ENCODE measurements at places on chromosomes 12 and 14.

DNA sequence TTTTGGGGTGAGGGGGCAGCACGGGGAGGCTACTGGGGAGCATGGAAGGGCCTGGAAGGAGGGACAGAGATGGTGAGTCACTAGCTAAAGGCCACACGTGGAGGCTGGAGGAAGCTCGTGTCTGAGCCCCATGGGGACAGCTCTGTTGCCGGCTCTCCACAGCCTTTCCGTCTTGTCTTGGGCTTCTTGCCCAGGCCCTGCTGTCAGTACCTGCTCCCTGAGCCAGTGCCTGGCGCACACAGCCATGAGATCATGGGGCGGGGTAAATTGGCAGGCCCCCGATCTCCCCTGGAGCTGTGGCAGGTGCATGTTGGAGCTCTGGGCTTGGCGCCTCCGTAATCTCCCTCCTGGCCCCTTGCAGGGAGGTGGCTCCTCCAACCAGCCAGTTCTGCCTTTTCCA is 16.1 kb upstream of the KRT80 start:
- no peak for DNase-seq

DNA sequence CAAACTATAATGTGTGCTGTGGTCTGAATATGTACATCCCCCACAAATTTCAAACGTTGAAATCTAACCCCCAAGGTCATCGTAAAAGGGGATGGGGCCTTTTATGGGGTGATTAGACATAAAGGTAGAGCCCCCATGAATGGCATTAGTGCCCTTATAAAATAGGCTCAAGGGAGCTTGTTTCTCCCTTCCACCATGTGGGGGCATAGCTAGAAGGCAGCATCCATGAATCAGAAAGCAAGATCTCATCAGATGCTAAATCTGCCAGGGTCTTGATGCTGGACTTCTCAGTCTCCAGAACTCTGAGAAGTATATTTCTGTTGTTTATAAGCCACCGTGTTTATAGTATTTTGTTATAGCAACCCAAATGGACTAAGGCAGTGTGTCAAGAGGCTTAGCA is 33.4 kb upstream of the IGF1 start:
- DNase-seq = no peak

DNA sequence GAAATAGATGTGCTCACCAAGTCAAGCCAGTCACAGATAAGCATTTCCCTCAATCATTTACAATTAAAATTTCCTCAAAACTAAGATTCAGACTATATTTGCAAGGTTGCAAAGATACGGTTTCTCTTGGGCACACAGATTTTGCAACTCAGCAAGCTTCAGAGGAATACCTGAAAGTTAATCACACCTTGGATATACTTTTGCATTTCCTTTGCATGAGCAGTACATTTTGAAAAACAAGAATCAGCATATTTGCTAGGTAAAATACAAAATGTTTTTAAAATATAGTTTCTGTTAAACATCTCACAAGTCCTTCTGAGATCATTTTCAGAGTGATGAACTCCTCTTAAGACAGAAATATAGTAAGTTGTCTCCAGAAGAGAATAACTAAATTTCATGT is 336.9 kb downstream of the DUSP6 start:
- DNase-seq = no peak

- DNase-seq = no peak
These were observed 674.4 kb downstream of the TMTC2 start for GRCh38 chr12:83361071-83361470.

- no peak for DNase-seq
These were observed 96.2 kb upstream of the CPM start for GRCh38 chr12:69028941-69029729.

DNA sequence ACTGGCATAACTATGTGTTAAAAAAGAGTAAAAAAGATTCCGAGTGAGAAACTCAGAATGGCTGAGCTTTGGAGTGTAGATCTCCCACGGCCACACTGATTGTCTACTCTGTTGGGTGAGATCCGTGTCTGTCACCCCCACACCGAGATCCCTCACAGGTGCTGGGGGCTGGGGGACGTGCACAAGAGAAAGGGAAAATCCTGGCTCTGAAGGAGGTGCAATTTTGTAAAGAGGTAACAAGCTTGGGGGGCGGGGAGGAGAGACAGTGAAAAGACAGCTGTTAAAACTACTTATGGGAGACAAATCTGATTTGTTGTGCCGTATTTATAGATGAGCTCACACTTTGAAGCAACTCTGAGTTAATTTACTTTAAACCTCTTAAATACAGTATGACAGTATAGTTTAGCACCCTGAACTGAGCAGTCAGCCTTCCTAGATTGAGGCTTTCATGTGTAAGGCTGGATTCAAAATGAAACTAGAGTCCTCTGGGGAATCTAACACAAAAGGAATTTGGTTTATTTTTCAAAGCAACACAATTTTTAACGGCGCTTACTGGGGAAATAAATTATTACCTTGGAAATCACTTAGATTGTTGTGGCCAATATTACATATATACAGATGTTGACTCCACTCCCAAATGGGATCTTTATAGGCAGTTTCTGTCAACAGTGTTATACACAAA is 167.4 kb upstream of the RGS6 start:
- DNase-seq = no peak

DNA sequence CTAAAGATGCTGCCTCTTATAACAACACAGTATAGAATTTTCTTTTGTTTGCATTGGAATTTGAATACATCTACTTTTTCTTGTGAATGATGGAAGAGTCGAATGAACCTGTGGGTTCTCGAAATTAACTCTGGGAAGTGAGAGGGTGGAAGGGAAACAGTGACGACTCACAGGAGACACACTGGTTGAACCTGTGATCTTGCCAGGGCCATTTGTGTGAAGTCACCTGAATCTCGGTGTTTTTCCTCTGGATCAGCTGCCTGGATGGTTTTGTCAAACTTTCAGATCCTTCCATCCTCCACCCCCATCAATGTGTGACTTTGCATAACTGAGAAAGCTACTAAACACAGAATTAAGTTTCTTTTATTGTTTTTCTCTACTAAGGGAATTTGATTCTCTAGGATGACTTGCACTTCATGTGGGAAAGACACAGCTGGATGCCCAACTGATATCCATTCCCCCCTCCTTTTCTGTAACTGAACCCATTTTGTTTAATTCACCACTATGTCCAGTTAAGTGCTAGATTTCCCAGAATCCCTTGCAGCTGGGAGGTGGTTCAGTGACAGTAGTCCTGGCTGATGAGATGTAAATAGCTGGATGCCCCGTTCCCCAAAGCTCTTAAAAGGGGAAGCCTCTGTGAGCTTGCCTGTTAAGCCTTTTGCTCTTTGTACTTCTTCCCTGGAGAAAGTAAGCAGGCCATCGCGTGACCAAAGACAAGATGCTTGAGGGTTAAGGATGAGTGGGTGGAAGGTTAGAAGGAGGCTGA is 6.3 kb downstream of the PPFIBP1 start:
- DNase-seq = no peak

DNA sequence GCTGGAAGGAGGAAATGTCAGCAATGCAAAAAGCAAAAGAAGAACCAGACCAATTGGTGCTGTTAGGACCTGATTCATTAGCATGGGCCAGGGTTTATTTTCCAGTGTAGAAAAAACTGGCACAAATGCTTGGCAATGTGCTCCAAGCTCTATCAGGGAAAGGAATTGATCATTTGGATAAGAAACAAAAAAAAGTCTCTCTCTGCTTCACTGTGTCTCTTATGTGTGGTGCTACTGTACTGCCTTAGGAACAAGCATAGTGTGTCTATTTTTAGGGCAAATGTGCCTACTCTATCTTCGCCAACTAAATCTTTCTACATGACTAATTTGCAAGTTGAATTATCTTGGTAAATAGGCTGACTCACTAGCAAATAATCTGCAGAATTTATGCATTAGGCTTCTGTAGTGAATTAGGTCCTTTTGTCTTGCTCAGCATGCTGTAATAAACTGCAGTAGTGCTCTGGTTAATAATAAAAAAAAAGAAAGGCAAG is 236.7 kb downstream of the MDGA2 start:
- no peak for DNase-seq

DNA sequence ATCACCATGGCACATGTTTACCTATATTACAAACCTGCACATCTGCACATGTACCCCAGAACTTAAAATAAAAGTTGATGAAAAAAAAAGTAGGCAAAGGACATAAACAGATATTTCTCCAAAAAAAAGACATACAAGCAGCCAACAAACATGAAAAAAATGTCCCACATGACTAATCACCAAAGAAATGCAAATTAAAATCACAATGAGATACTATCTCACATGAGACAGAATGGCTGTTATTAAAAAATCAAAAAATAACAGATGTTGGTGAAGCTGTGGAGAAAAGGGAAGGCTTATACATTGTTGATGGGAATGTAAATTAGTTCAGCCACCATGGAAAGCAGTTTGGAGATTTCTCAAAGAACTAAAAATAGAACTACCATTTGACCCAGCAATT is 68.0 kb upstream of the FAR2 start:
- no peak for DNase-seq

DNA sequence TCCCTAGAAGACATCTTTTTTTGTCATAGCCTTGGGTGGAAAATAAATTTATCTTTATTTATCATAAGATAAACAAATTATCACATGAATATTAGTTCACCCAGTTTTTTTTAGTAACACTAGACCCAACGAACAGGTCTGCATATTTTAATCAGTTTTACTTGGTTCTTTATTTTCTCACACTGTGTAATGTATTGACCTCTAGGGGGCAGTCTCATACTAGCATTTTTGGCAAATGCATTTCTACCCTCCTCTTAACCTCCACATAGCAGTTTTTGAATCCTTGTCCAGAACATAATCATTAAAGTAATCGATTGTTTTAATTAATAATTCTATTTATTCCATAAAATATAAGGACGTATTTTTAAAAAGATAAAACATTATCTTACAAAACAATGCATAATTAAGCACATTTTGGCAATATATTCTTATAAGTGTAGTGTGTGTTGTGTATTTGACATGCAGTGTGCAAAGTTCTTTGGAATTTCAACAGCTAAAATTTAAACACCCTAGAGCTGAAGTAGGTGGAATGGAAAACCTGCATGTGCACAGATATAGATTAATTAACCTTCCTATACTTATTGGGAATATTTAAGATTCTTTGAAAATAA is 31.6 kb upstream of the PTPRQ start:
- DNase-seq = peak; percentile 59

- DNase-seq = no peak
These were observed 3.7 kb upstream of the RTL1 start for GRCh38 chr14:100907240-100907639.

GRCh38 chr14:100122481-100123223 is 36.8 kb downstream of the DEGS2 start:
- no peak for DNase-seq

GRCh38 chr14:93977790-93978581 is 1.6 kb upstream of the ASB2 start:
- no peak for DNase-seq

DNA sequence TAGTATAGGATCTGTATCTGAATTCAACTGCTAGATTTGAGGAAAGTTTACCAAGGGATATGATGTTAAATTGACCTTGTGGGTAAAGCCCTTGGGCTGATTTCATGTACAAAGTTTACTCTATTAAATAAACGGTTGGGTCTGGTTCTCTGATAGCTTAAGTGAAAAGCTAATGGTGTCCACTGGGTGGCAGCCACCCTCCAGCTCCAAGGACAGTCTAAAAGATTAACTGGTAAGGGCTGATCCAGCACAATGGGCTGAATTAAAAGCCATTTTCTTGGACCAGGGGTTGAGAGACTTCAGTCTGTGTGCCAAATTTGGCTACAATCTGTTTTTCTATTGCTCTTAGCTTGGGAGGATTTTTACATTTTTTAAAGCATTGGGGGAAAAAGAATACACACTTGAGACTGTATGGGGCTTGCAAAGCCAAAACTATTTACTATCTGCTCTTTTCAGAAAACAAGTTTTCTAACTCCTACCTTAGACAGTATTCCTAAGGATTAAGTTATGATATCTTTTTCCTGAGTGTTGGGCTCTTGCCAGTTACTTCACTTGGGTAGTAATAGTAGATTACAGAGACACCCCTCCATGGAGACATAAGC is 116.5 kb downstream of the GPHN start:
- no peak for DNase-seq

DNA sequence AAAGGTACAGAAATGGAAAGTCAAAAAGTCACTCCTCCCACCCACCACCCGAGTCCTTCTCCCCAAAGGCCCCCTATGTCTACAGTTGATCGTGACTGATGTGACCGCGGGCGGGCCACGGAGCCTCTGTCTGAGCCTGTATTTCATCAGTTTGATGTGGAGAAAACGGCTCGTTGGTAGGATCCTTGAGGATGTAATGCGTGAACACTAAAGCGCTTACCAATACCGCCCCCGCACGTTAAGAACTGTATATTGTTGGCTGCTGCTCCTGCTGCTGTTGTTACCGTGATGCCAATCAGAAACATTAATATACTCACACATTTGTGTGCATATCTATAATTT is 24.6 kb upstream of the UBC start:
- DNase-seq = no peak

GRCh38 chr12:90794212-90794611 is 160.8 kb downstream of the CCER1 start:
- DNase-seq = no peak

- no peak for DNase-seq
These were observed 2.0 kb downstream of the FERMT2 start for GRCh38 chr14:52948836-52949235.

GRCh38 chr14:40240245-40240859 is 808.1 kb upstream of the FBXO33 start:
- no peak for DNase-seq

- DNase-seq = peak; percentile 97
These were observed 9.0 kb downstream of the TPH2 start for GRCh38 chr12:71947645-71948105.

DNA sequence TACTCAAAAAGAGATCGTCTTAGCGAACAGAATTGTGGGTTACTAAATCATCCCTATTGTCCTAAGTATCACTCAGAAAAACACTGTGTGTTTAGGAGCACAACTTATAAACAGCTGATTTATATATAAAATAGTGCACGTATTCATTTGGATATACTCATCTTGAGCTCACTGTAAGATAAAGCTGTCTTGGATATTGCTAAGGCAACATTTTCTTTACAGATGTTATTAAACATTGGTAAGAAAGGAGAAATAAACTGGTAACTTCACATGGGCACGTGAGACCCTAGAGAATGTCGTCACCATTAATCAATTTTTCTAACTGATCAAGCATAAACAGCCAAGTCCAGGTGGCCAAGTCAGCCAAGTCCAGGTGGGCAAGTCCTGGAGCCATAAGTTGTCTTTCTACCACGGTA is 1.7 kb downstream of the PAWR start:
- no peak for DNase-seq

DNA sequence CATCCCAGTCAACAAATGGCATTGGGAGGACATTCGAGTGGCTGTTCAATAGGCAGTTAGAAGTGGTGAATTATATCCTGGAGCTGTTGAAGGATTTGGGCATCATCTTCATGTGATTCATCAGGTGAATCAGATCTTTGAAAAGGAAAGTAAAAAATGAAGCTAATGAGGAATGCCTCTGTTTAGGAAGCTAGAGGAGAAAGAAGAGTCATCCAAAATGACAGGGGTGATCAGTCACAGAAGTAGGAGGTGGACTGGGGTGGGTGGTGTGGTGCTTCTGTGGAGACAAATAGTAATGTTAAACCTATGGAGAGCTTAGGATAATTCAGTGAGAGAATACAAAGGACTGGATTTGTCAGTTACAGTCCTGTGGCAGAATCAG is 32.7 kb downstream of the DIP2B start:
- DNase-seq = no peak
